Right forelimb (tissue), 1 donor: ENCODE measurements at places on chromosomes 2 and 18.

- no peak for DNase-seq
Observed at GRCh38 chr2:161484061-161484460, 68.0 kb downstream of the TBR1 start.

GRCh38 chr18:59846814-59847490, 52.8 kb upstream of the PMAIP1 start:
- no peak for DNase-seq

DNA sequence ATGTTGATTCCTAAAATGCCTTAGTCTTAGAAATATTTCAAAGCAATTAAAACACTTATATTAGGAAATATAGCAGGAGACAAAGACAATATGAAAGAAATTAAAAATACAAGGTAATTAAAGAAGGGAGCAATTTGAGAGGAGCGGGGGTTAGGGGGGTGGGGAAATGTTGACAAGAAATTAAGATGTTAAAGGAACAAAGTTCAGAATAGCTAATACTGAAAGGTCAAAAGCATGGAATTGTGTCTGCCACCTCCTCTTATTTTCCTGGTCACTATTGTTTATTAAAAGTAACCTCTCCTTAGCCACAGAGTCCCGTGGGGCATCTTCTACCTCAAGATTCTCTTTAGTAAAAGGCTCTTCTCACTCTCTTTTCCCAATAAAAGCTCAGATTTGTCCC, 244.1 kb downstream of the MREG start:
- DNase-seq = no peak

DNA sequence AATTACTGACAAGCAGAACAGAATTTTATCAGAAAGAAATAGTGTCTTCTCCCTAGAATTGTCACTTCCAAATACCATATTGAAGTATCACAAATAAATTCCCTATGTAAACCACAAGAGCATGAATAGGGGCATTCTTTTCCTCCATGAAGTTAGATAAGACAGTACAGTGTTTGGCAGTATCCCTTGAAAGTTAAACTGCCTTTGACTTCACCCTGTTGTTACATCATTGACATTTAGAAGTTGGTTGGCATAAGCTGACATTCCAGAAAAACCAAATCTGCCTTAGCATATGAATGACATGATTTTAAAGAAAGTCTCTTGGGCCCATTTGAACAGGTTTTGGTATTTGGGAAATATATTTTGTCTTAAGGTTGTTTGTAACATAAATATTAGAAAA, 50.2 kb upstream of the OSR1 start:
- DNase-seq = no peak

DNA sequence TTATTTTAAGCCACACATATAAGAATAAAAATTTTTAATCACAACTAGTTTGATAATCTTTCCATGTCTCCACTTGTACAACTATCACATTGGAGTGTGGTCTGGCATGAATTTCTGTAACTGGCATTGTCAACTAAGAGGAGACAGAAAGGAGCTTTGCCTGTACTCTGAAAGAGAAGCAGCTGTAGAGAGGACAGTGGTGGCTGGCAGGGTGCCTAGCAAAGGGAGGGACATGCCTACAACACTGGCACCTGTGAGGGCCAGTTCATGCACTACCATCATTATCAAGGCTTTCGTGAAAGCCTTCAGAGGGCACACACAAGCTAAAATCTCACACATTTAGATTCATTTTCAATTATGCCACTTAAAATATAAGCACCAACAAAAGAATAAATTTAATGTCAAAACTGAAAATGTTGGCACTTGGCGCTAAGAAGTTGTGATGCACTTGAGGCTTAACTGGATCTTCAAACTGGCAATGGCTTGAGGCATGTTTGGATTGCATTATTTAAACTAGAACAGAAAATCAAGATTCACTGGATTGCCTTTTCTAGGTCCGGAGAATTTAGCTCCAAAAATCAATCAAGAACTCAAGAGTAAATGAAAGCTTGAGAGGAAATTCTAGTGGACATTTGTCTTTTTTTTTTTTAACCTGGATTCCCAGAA, 238.6 kb downstream of the ZNF385B start:
- DNase-seq = no peak

GRCh38 chr2:184971546-184972068, 373.3 kb downstream of the ZNF804A start:
- DNase-seq = no peak

GRCh38 chr18:32461709-32462272, 8.9 kb downstream of the GAREM1 start:
- DNase-seq = no peak

DNA sequence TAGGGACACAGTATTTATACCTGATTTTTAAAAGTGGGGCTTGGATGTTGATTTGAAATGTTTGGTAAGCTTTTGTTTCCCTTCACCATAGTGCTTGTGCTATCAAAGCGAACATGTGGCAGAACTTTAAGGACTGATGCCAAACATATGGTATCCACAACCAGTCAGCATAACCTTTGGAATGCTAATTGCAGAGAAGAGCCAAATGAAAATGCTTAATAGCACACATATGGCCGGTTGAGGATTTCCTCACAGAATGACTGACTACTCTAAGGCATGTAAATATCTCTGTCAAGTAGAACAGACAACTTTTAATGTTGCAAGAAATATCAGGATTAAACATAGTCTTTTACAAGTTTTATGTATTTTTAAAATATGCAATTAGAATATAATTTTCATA, 120.9 kb upstream of the COL3A1 start:
- no peak for DNase-seq

GRCh38 chr2:232085826-232086425, 124.4 kb downstream of the DIS3L2 start:
- DNase-seq = no peak

- DNase-seq = no peak
Observed at GRCh38 chr2:173150963-173151362, 75.3 kb downstream of the MAP3K20 start.

GRCh38 chr18:58682429-58683069, 11.3 kb downstream of the MALT1 start:
- peak; percentile 59 for DNase-seq

DNA sequence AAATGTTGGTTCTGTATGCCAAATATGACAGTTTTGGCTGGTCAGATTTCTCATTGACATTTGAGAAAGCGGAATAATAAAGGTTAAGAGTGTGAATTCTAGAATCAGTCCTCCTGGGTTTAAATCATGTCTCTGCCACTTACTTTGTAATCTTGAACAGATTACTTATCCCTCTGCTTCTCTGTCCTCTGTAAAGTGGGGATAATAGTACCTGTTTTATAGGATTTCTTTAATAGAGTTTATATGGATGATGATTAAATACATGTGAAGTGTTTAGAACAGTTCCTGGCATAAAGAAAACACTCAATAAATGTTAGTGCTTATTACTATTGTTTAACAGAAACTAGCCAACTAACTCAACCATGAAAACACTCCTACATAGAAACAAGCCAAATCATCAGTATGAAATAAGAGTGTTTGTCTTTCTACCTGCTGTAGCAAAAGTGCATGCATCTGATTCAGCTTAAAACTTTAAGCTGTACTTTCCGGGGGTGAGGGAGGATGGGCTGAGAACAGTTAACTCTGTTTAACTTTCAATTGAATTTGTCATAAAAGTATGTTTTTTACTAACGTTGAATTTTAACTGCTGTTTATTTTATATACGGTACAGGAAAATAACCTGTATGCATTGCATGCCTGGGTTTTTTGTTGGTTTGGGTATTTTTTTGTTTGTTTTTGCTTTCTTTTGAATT, 6.8 kb downstream of the HTR2B start:
- DNase-seq = no peak

GRCh38 chr2:176106581-176107539, at the start of gene HOXD11:
TSS of gene HOXD11 (plus strand) at chr2:176107280. CDS start at chr2:176107356, 76 bp downstream.
- peak; percentile 78 for DNase-seq

- DNase-seq = peak; percentile 64
Observed at GRCh38 chr2:170929686-170930050, 615 bp downstream of the GORASP2 start.

DNA sequence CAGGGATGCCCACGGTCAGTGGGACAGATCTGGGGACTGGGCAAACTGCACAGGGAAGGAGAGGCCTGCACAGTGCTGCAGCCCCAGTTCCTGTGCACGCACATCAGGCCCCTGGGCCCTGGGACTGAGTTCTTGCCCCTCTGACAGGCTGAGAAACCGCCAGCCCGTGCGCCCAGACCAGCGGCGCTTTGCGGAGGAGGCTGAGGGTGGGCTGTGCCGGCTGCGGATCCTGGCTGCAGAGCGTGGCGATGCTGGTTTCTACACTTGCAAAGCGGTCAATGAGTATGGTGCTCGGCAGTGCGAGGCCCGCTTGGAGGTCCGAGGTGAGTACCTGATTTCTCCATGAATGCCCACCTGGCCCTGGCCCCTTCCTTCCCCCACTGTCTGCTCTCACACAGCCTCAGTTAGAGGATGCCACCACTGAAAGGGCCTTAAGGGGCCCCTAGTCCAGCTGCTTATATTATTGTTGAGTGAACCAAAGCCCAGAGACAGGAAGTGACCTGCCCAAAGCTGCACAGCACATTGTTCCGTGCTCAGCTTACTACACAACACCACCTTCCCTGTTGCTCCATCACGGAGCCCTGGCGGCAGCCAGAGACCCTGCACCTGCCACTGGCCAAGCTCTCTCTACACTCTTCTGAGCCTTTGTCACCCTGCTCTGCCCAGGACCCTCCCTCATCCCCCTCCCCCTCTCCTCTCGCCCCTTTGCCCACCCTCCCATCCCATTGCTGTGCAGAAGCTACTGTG, 29.8 kb downstream of the SPEG start:
- no peak for DNase-seq

DNA sequence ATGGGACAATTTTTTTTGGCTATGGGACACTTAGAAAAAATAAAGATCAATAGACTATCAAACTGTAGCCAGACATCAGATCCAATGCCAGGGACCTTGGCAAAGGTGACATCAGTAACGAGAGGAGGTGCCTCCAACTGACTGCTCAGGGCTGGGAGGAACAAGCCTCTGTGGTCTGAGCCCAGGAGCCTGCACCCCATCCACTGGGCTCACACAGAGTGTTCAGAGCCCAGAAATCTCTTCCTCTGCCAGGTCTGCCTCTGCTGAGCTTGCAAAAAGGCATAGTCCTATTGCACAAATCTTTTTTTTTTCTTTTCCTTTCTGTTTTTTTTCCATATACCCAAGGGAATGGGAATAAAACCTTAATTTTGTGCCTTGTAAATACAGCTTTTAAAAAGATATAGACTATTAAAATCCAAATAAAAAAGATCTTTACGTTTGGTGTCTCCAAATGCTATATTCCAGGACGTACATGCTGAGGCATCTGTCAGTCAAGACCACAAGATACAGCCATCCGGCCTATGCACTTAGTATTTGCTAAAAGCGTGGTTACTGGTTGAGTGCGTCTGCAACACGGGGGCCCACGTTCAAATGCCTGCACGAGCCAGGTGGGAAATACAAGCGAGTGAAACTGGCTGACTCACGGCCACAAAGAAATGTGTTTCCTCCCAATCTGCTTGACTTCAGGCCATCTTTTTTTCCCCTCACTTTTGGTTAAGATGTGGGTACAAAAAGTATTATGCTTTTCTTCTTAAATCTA, 7.8 kb upstream of the ARHGAP25 start:
- DNase-seq = no peak

- no peak for DNase-seq
Observed at GRCh38 chr18:40904295-40904694, 1050.7 kb upstream of the PIK3C3 start.

DNA sequence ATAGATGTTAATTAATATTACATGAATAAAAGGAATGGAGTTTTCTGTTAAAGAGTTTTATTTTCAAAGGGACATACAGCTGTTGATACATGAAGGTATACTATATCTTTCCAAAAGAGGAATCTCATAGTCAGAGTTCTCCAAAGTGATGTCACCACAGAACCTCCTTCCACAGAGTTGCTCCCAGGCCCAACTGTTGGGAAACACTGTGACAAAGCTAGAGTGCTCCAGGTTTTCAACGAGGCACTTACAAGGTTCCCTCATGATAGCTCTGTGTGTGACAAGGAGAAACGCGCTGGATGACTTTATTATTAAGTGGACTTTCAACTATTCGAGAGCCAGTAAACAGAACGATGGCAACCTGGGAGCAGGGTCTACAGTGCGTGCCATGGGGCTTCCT, 33.5 kb downstream of the PTPN18 start:
- no peak for DNase-seq

DNA sequence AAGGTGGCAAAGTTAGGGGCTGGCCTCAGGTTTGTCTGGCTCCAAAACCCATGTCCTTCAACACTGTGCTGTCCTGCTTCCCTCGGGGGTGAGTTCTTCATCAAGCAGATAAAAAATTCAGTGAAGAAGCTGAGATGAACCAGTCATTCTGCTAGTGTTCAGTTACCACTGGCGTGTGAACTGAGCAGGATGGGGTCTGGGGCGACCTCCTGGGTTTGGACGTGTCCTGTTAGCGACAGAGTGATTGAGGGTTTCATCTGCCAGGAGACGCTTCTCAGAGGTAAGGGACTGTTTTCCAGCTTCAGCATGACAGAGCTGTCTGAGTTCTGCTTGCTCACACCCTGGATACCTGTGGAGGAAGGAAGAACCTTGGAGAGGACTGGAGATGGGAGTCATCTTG, 14.6 kb downstream of the CEP68 start:
- no peak for DNase-seq

DNA sequence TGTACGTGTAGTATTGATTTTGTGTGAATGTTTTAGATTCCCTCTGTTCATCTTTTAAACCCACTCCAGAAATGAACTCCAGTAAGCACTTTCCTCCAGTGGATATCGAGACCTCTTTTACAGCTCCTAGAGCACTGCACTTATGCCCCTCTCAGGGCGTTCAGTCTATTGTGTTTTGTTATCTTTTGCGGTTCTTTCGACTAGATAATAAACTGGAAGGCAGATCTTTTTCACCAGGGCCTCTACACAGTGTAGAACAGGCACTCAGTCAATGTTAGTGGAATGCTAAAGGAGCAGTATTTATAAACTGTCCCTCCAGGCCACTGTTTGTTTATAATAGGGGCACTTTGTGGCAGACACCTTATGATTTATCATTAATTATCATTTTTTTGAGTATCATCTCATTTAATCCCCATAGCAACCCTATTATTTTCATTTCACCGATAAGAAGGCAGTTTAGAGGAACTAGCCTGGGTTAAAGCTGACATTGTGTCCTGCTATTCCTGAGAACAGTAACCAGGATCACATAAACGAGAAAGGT, 742 bp upstream of the SOS1 start:
- DNase-seq = no peak

- no peak for DNase-seq
Observed at GRCh38 chr2:16717477-16717876, 51.8 kb upstream of the CYRIA start.

GRCh38 chr2:235911125-235911524, 257.1 kb downstream of the GBX2 start:
- DNase-seq = no peak

DNA sequence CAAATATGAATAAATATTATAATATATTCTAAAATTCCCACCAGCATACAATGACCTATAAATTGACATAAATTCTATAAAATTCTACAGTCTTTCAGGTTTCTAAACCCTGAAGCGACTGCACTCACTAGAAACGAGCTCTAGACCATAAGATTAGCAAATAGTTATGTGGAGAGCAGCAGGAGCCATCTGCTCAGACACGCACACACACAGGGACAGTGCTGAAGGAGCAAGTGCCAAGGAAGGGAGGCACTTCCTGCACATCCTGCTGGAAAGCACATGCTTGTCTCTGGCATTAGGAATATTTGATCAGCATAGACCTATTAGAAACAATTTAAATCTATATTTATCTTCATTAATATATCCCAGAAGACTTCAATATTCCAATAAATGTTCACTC, 713.9 kb upstream of the CDH2 start:
- DNase-seq = no peak

GRCh38 chr2:196108604-196109003, 40.0 kb upstream of the DNAH7 start:
- DNase-seq = no peak
